ENCODE measurements at places on chromosomes 13 and 19.

DNA sequence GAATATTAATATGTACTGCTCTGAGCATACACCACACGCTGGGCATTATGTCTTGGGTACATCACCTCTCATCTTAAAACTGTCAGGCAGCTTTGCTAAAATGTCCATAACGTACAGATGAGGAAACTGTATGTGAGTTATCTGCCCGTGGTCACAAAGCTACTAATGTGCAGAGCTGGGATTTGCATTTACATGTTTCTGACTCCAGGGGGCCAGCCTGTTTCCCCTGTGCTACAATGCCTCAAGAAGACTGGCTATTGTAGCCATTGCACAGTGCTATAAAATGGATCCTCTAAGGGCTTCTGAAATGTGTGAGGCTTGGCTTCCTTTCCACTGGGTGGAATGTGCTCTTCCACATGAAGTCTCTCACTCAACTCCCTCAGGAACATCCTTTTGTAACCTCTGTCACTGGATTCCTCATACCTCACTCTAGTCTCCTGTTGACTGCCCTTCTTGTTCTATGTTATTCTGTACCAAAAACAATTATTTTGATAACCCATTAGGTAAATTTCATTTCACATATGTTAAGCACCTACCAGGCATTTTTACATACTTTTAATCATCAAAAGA is 95.6 kb upstream of the HTR2A start:
- H3K27ac ChIP-seq, result no peak overlapping the region
- H3K36me3 ChIP-seq, result no peaks in the 10 kb centered on the region
- no peak overlapping the region for H3K4me3 ChIP-seq
- no peaks in the 10 kb centered on the region for H3K4me1 ChIP-seq

DNA sequence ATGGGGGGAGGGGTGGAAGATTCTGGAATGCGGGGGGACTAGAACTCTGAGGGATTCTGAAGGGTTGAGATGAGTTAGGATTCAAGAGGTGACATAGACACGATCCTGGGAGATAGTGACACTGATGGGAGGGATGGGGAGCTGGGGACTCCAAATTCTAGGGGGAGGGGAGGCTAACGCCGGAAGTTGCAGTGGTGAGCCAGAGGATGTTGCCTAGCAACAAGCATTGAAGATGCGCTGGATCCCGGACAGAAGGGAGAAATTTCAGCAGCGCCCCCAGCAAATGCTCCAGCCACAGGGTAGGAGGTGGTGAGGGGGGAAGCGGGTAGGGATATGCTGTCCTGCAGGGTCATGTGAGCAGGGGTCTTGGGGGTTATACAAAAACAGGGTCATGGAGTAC is 6.9 kb upstream of the LTBP4 start:
- peak overlapping the region; percentile 38 for H3K4me3 ChIP-seq
- no peak overlapping the region for H3K27ac ChIP-seq
- peaks cover 38% of the 10 kb centered on the region for H3K27me3 ChIP-seq
- peak; percentile 77 for DNase-seq
- peaks cover 20% of the 10 kb centered on the region for H3K4me1 ChIP-seq
- H3K36me3 ChIP-seq, result no peaks in the 10 kb centered on the region

GRCh38 chr13:101292711-101293110 is 123.6 kb downstream of the NALCN start:
- H3K4me3 ChIP-seq, result no peak overlapping the region
- no peaks in the 10 kb centered on the region for H3K27me3 ChIP-seq
- no peaks in the 10 kb centered on the region for H3K36me3 ChIP-seq
- no peak overlapping the region for H3K27ac ChIP-seq
- H3K4me1 ChIP-seq, result no peaks in the 10 kb centered on the region
- DNase-seq, result no peak

- DNase-seq, result no peak
- no peaks in the 10 kb centered on the region for H3K27me3 ChIP-seq
- H3K27ac ChIP-seq, result no peak overlapping the region
- no peaks in the 10 kb centered on the region for H3K36me3 ChIP-seq
- no peak overlapping the region for H3K4me3 ChIP-seq
These were observed 188.7 kb downstream of the LHFPL6 start for GRCh38 chr13:39414339-39414738.

- no peaks in the 10 kb centered on the region for H3K27me3 ChIP-seq
- peaks cover 29% of the 10 kb centered on the region for H3K36me3 ChIP-seq
- peaks cover 41% of the 10 kb centered on the region for H3K4me1 ChIP-seq
- H3K27ac ChIP-seq, result peak overlapping the region; percentile 86
These were observed 43.3 kb downstream of the FLT1 start for GRCh38 chr13:28451482-28452217.

DNA sequence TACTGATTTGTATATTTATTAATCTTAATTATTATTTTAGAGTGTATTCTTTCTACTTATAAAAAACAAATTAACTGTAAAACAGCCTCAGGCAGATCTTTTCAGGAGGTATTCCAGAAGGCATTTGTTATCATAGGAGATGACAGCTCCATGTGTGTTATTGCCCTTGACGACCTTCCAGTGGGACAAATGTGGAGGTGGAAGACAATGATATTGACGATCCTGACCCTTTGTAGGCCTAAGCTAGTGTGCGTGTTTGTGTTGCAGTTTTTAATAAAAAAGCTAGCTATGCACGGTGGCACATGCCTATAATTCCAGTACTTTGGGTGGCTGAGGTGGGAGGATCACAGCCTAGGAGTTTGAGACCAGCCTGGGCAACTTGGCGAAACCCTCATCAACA is 46.7 kb downstream of the NDFIP2 start:
- no peaks in the 10 kb centered on the region for H3K27me3 ChIP-seq
- no peak overlapping the region for H3K4me3 ChIP-seq
- no peak overlapping the region for H3K27ac ChIP-seq
- H3K4me1 ChIP-seq, result 0 out of 2 replicates have a peak, but pooled peaks cover 10% of the 10 kb centered on the region
- H3K36me3 ChIP-seq, result no peaks in the 10 kb centered on the region
- DNase-seq, result no peak

DNA sequence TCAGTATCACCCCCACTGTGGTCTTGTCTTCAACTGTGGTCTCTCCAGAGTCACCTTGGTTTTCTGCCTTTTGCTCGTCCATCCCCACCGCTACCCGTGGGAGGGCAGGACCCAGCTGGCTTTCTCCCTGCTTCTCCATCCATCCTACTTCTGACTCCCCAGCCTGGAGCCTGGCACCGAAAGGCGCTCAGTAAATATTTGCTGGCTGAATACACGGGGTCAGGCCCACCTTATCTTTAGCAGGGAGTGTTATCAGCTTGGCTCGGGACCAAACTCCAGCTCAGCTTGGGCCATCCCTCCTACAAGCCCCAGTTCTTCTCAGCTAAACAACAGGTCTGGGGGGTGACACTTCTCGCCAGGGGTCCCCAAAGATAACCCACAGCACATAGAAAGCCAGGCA is 62.0 kb upstream of the KLF2 start:
- no peaks in the 10 kb centered on the region for H3K4me1 ChIP-seq
- no peaks in the 10 kb centered on the region for H3K36me3 ChIP-seq
- no peak for DNase-seq
- H3K4me3 ChIP-seq, result no peak overlapping the region
- H3K27me3 ChIP-seq, result no peaks in the 10 kb centered on the region

- H3K4me1 ChIP-seq, result peaks cover 23% of the 10 kb centered on the region
- no peak for DNase-seq
- H3K27ac ChIP-seq, result no peak overlapping the region
- H3K27me3 ChIP-seq, result no peaks in the 10 kb centered on the region
- H3K36me3 ChIP-seq, result no peaks in the 10 kb centered on the region
These were observed 10.7 kb downstream of the EPSTI1 start for GRCh38 chr13:42981317-42981716.

GRCh38 chr19:12800923-12801465 is 606 bp downstream of the PRDX2 start:
- peak overlapping the region; percentile 99 for H3K4me3 ChIP-seq
- H3K36me3 ChIP-seq, result peaks cover 9% of the 10 kb centered on the region
- H3K4me1 ChIP-seq, result peaks cover 14% of the 10 kb centered on the region
- peaks cover 10% of the 10 kb centered on the region for H3K27me3 ChIP-seq
- H3K27ac ChIP-seq, result no peak overlapping the region
- DNase-seq, result peak; percentile 69

DNA sequence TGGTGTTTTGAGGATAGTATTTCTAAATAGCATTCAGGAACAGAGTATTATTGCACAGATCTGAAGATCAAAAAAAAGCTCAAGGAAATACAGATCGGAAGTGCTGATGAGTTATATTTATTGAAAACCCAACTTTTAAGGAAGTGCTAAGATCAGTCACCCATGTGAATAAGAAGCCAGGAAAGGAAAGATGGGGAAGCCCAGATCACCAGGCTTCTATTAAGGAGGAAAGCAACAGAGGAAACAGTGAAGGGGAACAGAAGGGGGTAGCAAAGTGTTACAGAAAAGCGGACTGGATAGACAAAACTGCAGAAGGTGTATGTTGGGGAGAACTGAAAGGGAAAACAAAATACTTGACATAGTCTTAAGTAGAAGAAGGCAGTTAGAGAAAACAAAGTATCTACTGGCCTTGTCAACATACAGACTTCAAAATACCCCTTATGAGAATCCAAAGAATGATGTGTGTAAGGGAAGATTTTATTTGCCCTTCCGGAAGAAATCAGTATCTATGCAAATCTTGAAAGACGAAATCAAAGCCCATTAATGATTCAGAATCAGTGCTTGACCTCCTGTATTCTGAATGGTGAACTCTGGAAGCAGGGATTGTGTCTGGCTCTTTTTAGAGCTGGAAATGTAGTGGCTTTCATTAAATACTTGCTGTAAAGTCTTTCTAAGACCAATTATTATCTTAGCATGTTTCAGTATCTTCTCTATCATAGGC is 12.1 kb downstream of the UFM1 start:
- no peaks in the 10 kb centered on the region for H3K27me3 ChIP-seq
- H3K27ac ChIP-seq, result no peak overlapping the region

DNA sequence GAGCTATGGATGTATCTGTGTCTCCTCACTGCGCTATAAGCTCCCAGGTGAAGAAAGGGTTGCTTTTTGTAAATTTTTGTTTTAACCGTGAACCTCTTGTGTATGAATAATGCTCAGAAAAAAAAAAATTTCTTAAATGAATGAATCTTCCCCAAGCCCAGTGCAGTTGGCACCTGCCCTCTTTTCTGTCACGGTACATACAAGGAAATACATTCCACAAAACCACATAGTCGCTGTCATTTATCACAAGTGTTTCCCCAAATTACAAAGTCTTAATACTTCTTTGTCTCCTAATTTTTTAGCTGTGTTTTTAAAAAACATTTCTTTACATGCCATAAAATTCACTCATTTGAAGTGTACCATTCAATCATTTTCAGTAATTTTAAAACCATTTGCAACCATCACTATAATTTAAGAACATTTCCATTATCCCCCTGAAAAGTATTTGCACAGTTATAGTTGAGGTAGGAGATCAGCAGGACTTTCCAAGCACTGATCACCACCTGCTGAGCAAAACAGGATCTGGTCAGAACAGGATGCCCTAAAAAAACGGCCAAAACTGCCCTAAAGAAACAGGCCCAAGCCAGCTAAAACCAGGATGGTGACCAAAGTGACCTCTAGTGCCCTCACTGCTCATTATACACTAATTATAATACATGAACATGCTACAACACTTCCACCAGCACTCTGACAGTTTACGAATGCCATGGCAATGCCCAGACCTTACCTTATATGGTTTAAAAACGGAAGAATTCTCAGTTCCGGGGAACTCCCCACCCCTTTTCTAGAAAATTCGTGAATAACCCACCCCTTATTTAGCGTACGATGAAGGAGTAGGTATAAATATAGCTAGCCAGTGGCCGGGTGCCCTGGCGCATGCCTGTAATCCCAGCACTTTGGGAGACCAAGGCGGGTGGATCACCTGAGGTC is 1.3 kb upstream of the TEX30 start:
- H3K36me3 ChIP-seq, result no peaks in the 10 kb centered on the region
- DNase-seq, result peak; percentile 17
- peaks cover 30% of the 10 kb centered on the region for H3K27me3 ChIP-seq
- H3K27ac ChIP-seq, result no peak overlapping the region
- no peak overlapping the region for H3K4me3 ChIP-seq
- no peaks in the 10 kb centered on the region for H3K4me1 ChIP-seq

DNA sequence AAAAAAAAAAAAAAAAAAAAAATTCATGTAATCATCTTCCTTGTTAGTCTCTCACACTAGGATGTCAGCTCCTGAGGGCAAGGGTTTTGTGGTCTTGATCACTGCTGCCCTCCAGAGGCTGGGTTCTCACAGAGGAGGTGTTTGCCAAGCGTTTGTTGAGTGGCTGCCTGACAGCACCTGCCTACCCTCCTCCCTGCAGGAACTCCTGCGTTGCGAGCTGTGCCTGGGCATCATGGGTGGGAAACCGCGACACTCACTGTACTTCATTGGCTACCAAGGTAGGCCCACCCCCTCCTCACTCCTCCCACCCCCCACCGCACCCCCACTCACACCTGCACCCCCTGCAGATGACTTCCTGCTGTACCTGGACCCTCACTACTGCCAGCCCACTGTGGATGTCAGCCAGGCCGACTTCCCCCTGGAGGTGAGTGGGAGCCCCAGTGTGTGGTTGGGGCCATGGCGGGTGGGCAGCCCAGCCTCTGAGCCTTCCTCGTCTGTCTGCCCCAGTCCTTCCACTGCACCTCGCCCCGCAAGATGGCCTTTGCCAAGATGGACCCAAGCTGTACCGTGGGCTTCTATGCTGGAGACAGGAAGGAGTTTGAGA is 8.1 kb downstream of the ATG4D start:
- 0 out of 2 replicates have a peak overlapping the region, but pooled peaks have one; percentile 14 for H3K27ac ChIP-seq
- no peaks in the 10 kb centered on the region for H3K27me3 ChIP-seq
- no peaks in the 10 kb centered on the region for H3K4me1 ChIP-seq
- H3K4me3 ChIP-seq, result no peak overlapping the region
- peak; percentile 69 for DNase-seq

DNA sequence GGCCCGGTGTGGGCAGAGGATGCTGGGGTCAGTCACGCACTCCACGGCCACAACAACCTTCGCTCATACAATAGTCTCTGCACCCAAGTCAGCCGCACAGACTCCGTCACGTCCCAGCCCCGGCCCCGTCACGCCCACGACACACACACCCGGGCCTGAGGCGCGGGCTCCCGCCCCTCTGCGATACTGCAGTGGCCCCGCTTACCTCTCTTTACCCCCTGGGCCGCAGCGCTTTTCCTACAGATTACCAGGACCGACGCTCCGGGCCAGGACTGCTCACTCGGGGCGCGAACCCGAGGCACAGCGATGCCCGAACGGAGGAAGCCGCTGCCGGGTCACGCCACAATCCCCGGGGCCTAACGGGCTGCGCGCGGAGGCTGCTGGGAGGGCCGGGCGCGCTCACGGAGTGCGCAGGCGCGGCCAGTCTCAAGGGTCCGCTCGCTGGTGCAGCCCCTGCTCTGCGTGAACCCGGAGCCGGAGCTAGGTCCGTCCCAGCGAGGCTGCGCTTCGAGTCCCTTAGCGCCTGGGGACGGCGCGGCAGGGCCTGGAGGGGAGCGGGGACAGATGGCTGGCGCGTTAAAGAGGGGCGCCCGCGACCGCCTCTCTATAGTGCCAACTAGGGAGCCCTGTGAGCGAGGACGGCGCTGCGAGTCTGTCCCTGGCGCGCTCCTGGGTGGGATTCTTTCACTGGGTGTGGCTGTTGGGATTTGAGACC is at the start of gene ZFP82:
Gene ZFP82 (minus strand): TSS at position 358 of the 715 bp plus-strand sequence. CDS start 8,855 bp downstream, outside the sequence.
- no peaks in the 10 kb centered on the region for H3K36me3 ChIP-seq
- peaks cover 48% of the 10 kb centered on the region for H3K27me3 ChIP-seq
